Suprapubic skin (tissue), 4 donors: ENCODE measurements at places on chromosomes 7 and 10.
A peak's percentile ranks its signal among the peaks of the same experiment; 100 is the strongest.

DNA sequence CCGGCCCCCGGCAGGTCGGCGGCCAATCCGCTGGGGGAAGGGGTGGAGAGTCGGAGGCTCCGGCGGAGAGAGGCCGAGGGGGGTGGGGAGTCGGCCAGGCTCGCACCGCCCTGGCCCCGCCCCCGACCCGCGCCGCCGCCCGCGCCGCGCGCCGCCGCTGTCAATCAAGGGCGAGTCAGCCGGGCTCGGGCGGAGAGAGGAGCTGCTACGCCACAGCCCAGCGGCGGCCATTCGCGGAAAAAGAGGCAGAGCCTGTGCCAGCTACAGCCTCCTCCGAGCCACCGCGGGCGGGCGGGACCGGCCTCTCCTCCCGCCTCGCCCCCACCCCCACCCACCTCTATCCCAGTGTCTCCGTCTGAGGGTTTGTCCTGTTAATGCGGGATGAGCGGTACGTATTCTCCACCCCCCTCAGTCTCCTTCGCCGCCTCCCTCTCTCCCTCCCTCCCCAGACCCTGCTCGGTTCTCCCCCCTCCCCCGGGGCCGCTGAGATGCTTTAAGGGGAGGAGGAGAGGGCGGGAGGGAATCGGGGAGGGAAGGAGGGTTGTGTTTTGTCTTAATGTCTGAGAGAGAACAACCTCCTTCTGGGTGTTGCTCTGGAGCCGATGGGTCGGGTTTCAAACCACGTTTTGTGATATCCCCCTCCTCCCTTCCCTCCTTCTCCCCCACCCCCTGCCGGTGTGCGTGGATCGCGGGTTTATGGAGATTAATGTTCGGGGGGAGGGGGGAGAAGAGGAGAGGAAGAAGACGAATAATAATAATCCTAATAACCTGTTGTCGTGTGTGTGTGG, at the start of gene SP4:
SP4 (plus strand) TSS at position 213 of the 788 bp plus-strand sequence; CDS start at position 382, 169 bp downstream.
- peak; percentile 95 for DNase-seq

DNA sequence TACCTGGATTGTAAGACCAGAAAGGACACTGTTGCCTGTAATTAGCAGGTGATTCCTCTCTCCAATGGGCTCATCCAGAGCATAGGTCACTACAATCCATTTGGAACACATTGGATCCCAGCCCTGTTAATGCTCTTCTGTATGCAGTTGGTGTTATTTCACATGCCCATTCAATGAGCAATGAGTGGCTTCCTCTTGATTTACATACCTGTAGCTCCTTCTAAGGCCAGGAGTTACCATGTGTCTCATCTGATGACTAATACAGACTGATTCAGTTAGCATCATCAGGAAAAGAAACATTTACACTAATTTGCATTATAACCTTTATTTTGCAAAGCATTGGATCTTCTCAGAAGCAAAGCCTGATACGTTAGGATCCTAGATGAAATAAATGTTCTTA, 83.1 kb upstream of the NPVF start:
- DNase-seq: no peak

DNA sequence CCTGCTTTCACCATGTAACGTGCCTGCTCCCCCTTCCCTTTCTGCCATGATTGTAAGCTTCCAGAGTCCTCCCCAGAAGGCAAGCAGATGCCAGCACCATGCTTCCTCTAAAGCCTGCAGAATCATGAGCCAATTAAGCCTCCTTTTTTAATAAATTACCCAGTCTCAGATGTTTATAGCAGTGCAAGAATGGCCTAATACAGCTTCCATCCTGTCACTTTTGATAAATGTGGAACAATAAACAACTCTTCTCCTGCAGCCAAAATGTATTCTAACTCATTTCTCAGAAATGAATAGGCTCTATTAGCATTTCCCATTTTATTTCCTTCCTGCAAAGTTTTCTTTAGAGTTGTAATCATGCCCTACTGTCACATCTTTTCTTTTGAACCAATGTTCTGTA, 43.4 kb downstream of the C7orf25 start:
- no peak for DNase-seq

DNA sequence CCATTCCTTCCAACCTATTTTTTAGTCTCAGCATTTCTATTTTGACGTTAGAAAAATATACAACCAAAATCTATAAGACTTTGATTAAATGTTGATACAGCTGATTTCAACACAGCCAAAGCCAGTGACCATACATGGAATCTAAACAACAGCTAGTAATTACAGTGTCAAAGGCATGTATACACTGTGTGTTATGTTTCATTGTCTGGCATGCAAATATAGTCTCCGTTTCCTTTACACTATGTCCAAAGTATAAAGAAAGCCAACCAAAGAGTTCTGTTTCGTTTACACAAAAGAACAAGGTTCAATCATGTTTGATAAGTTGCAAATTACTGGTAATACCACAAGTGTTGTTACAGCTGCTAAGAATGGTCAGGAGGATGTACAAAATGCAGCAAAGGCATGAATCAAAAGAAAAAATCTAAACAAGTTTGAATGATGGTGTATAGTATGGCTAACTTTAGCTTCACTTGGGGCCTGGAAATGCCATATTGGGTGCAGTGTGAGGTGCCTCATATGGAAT, 268.3 kb upstream of the FERD3L start:
- no peak for DNase-seq

DNA sequence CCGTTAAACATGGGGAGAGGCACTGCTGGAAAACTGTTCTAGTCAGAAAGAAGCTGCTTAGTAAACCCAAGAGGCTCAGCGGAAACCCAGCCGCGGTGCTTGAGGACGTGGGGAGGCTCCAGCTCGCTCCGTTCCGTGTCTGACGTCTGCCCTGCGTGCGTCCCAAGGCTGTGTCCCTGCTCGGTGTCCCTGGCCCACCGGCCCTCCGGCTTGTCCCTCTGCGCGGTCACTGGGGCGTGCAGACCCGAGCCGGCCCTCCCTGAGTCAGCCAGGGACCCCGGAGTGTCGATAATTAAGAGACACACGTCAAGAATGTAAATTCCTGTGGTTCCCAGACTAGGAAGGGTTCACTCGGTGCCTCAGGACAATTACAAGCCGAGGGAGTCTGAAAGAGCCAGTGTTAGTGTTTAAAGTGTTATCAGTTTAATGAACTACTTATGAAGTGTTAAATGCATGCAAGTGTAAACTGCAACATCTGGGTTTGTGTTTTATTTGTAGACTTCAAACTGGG, 98.9 kb downstream of the WDR11 start:
- DNase-seq: no peak

DNA sequence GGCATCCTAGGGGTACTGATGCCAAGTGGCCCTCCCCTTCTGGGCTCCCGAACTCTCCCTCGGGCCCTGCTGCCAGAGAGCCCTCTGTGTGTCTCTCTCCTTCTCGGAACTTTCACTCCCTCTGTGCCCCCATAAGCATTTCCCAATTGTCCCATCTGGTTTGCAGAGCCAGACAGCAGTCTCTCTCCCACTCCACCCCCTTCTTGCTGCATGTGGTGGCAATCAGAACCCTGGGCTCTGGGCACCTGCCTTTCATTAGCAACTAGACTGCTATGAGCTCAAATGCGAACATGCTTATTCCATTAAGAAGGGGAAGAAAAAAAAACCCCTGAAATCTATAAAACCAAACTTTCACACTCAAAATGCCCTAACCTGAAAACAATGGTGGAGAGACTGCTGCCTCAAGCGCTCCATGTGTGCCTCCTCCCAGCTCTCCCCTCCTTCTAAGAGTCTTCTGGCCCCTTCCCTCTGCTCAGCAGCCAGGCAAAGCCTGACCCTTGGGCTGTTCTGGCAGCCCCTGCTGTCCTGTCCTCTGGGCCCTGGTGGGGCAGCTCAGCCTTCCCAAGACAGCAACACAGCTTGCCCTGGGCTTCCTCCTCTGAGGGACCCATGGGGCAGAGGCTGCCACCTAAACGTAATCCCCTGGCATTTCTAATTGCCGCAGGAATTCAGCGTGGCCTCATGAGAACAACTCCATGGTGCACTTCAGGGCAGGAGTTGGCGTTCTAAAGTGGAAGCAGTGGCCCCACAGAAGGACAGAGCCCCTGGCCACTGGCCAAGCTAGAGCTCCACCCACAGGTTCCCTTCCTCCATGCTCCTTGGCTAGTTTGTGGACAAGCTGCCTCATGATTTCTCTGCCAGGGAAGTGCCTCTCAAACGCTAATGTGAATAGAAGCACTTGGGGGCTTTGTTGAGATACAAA, 415.4 kb downstream of the PLXNA4 start:
- DNase-seq: no peak

GRCh38 chr7:157234271-157234670, 95.5 kb downstream of the UBE3C start:
- no peak for DNase-seq

- no peak for DNase-seq
Measured at GRCh38 chr7:31741852-31742251, 54.8 kb downstream of the PPP1R17 start.

DNA sequence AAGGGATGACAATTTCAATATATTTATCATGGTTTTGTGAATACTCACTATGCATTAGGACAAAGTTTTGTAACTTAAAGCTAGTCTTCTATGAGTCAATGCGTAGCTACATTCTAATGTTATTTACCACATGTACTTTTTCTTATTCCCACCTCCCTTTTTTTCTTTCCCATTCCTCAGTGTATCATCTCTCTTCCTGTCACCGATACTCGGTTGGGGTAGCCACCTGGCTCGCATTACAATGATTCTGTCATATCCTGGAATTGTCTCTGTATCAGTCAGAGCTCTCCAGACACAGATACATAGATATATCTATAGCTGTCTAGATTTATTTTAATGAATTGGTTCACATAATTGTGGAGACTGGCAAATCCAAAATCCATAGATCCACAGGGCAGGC, 9.8 kb upstream of the RALA start:
- DNase-seq: no peak

GRCh38 chr7:34991938-34992840, 45.1 kb downstream of the DPY19L1 start:
- DNase-seq: no peak

GRCh38 chr7:46527360-46527759, 606.3 kb upstream of the IGFBP3 start:
- no peak for DNase-seq

GRCh38 chr10:4473977-4474376, 352.0 kb upstream of the AKR1E2 start:
- DNase-seq: no peak

GRCh38 chr7:486216-486743, 33.4 kb downstream of the PDGFA start:
- DNase-seq: no peak

DNA sequence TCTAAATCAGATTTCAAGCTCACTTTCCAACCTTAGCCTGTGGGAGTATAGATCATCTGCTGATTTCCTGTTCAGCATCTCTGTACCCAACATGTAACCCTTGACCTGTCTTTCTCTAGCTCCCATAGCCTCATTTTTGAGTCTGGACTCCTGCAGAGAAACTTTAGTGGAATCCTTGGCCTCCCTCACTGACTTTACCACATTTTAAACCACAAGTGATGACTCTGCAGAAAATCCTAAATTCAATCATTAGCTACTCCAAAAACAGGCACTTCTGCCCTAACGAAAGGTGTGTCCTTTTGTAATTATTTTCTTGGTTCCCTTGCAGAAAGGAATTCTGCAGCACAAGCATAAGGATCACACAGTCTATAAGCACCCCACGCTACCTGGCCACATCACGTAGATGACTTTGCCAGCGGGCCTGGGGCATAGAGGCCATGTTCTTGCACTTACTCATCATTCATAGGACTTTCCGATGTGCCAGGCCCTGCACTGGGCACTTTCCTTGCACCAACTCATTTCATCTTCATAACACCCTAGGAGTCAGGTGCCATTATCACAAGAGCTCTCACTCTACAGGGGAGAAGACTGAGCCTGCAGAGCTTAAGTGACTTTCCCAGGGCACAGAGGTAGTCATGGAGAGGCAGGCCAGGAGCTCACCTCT, 57.2 kb upstream of the OPALIN start:
- no peak for DNase-seq

- DNase-seq: no peak
Measured at GRCh38 chr7:55775051-55775420, 87.5 kb downstream of the SEPTIN14 start.

DNA sequence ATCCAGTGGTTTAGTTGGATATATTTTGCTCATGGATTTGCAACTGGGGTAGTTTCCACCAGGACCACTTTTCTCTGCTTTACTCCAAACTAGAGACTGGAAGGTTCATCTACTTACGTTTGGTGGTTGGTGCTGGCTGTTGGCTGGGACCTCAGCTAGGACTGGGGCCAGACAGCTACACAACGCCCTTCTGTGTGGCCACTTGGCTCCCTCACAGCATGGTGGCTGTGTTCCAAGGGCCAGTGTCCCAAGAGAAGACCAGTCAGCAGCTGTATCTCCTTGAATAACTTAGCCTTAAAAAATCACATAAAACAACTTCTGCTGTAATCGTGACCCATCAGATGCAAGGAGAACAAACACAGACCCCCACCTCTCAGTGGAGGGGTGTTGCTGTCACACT, 4.2 kb upstream of the KCNH2 start:
- DNase-seq: no peak

DNA sequence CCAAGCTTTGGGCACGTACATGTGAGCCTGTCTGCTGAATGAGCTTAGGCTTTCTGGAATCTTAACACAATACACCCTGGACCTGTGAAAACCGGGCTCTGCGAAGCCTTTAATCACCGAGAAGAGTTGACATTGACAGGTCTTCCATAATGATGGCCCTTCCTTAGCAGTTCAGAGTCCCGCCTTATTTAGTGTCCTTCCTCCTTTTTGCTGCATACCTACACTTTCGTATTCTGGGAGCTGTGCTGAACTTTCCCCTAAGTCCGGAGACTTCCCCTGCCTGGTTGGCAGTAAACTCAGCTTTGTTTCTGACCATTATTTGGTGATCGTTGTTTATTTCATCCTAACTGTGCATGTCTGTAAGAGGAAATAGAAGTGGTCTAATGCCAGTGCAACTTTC, 212.0 kb downstream of the CAMK1D start:
- DNase-seq: no peak

- DNase-seq: no peak
Measured at GRCh38 chr7:51141451-51142003, 175.1 kb downstream of the COBL start.
